ENCODE measurements at places on chromosomes 7 and 10. TPM values are rescaled to one million over a fixed set of nuclear protein-coding genes. Genes with fewer than 3 reads are reported as not detected.

DNA sequence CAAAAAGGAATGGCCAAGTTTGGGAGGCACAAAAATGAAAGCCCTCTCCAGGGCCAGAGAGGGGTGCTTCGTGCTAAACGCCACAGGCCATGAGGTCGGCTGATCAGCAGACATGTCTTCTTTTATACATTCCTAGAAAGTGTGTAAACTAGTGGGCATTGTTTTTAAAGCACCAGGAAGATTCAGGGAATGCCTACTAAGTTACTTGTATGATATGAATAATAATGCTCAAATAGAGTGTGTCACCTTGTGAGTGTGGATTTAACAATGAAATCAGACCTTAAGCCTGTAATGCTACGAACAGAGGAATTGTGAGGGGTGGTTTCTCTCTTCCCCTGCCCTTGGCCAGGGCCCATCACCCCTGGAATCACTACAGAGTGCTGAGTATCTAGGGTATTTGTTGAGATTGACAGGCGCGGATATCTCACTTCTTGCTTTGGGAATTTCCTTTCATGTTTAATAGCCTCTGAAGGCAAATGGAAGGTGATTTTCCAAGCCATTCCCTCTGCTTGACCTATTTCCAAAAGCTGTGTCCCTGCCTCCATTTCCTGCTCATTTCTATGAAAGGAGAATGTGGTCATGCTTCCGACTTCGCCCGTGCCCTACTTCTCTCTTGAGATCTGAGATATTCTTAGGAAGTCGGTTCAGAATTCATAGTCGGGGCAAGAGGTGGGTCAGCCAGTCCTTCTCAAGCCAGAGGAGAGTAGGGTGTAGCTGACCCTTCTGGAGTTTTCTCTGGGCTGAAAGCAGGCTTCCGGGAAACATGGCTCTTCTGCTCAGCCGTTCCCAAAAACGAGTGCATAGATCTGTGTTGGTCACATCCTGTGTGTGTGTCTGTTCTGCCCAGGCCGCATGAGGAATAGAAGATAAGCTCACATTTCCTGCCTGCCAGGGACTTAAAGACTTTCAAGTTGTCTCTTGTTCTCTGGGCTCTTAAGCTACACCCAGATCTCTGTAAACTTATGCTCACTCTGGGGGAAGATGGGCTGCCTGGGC lies 167.8 kb upstream of the ITGB1 start:
- no peak for DNase-seq
- no peak overlapping the region for H3K27ac ChIP-seq
- H3K4me1 ChIP-seq = peaks cover 16% of the 10 kb centered on the region
- no peak overlapping the region for H3K4me3 ChIP-seq
- H3K27me3 ChIP-seq = no peaks in the 10 kb centered on the region
- H3K36me3 ChIP-seq = peaks cover 4% of the 10 kb centered on the region

- no peak overlapping the region for H3K27ac ChIP-seq
- no peak for DNase-seq
- H3K4me1 ChIP-seq = peaks cover 7% of the 10 kb centered on the region
- H3K4me3 ChIP-seq = no peak overlapping the region
These were observed 42.6 kb downstream of the ZNF800 start for GRCh38 chr7:127349881-127350280.

The CBLL1 gene
- 29.8 TPM for total RNA-seq

GRCh38 chr7:122893486-122893885 lies 7.2 kb upstream of the CADPS2 start:
- H3K27me3 ChIP-seq = peaks cover 5% of the 10 kb centered on the region
- peaks cover 2% of the 10 kb centered on the region for H3K36me3 ChIP-seq
- no peak overlapping the region for H3K4me3 ChIP-seq
- H3K4me1 ChIP-seq = no peaks in the 10 kb centered on the region

GRCh38 chr10:130246113-130246512 lies 109.9 kb downstream of the GLRX3 start:
- no peak for DNase-seq
- H3K4me3 ChIP-seq = no peak overlapping the region
- H3K27ac ChIP-seq = no peak overlapping the region
- peaks cover 81% of the 10 kb centered on the region for H3K36me3 ChIP-seq
- H3K4me1 ChIP-seq = no peaks in the 10 kb centered on the region
- peaks cover 6% of the 10 kb centered on the region for H3K27me3 ChIP-seq

GRCh38 chr7:73681031-73681430 lies 2.2 kb downstream of the DNAJC30 start:
- peak overlapping the region; percentile 95 for H3K4me3 ChIP-seq
- no peak overlapping the region for H3K27ac ChIP-seq
- peaks cover 19% of the 10 kb centered on the region for H3K4me1 ChIP-seq
- H3K36me3 ChIP-seq = peaks cover 16% of the 10 kb centered on the region
- DNase-seq = no peak

The NAT16 gene
- total RNA-seq = 0.62 TPM

The RALA gene
- 59.3 TPM for total RNA-seq

DNA sequence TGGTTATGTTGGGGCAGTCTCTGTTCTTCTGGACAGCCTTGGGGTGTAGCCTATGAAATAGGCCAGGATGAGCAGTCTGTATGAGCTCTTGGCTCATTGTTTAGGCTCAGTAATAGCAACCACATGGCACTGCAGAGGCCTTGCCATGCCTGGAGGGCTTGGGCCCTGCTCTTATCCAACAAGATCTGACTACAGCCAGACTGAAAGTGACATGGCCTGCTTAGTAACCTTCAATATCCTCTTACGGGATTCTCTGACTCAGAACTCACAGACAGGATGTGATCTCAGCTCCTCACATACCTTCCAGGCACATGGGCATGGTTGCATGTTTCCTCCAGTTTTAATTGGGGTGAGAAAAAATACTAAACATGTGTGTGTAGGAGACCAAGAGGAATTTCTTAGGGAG lies 289.3 kb downstream of the PTEN start:
- DNase-seq = no peak
- H3K27ac ChIP-seq = no peak overlapping the region
- H3K27me3 ChIP-seq = no peaks in the 10 kb centered on the region
- H3K4me1 ChIP-seq = peaks cover 12% of the 10 kb centered on the region

DNA sequence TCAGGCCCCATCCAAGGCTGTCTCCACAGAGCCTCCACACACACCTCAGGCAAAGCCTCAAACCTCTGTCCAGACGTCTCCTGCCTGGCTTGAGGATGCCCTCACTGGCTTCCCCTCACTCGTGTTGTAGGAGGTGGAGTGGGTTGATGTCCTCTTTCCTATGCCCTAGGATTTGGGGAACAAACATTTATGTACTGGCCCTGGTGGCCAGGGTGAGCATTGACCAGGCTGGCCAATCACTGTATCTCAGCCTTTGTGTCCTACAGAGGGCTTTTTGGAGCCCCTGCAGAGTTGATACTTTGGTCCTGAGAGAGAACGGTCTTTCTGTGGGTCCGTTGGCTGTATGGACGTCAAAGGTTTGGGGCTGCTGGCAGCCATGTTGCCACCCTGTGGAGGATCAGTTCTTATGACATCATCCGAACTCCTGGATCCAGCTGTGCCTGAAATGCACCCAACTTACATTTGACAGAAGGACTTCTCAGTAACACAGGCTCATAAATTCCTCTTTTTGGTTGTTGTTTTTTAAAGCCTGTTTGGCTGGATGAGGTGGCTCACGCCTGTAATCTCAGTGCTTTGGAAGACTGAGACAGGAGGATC lies 2.3 kb upstream of the GRID2IP start:
- H3K27me3 ChIP-seq = no peaks in the 10 kb centered on the region
- no peaks in the 10 kb centered on the region for H3K4me1 ChIP-seq
- no peak overlapping the region for H3K27ac ChIP-seq
- no peak for DNase-seq

DNA sequence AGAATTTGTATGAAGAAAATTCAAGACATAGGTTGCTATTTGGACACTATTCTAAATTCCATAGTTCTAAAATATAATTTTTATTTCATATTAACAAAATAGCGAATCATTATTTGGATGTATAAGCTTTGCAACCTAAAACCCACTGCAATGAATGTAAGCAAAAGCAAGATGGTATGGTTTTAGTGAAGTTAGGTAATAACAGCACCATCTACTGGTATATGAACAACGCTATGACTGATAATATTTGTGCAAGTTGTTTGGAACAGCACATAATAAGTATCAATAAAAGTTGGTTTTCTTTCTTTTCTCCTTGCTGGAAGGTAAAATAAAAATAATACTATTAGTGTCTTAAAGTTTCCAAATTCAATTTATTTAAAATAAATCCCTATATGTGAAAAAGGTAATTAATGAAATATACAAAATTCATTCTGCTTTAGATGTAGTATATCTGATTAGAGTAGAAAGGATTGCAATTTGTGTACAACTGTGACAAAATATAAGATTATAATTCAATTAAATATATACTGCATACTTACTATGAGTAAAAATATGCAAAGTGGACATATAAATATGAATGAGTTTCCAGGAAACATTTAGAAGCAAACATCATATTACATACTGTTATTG lies 79.0 kb upstream of the LSM8 start:
- H3K4me3 ChIP-seq = no peak overlapping the region
- no peaks in the 10 kb centered on the region for H3K27me3 ChIP-seq
- H3K4me1 ChIP-seq = no peaks in the 10 kb centered on the region
- H3K36me3 ChIP-seq = peaks cover 4% of the 10 kb centered on the region
- no peak for DNase-seq

- no peaks in the 10 kb centered on the region for H3K4me1 ChIP-seq
- H3K27me3 ChIP-seq = no peaks in the 10 kb centered on the region
- DNase-seq = no peak
- H3K4me3 ChIP-seq = no peak overlapping the region
- H3K36me3 ChIP-seq = peaks cover 71% of the 10 kb centered on the region
These were observed 119.2 kb downstream of the GALNT11 start for GRCh38 chr7:152144557-152145245.

DNA sequence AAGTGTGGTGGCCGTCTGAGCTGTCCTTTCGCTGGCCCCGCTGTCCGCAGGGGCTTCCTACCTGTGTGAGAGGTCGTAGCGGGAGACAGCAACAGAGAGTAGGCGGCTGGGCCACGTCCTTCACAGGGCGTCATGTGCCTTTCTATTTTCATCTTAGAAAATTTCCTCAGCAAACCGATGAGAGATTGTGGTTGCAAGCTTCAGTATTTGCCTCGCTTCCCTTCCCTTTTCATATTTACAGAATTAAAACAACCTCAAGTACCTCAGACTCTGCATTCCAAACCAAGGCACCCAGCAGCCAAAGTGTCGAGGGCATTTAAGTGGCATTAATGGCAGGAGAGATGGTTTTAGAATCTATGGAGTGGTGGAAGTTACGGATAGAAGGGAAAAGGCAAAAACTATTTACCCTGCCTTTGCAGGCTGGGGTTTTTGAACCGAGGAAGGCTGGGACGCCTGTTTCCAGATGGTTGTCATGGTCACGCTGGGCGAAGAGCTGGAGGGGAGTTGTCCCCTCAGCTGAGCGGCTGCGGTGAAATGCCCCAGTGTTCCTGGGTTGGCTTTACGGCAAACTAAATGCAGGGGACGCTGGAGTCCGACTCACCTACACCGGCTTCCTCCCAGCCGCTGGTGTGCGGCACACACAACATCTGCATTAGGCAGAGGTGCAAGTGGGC lies 41.9 kb downstream of the WIPI2 start:
- no peaks in the 10 kb centered on the region for H3K4me1 ChIP-seq
- H3K27ac ChIP-seq = no peak overlapping the region
- H3K27me3 ChIP-seq = no peaks in the 10 kb centered on the region
- peaks cover 39% of the 10 kb centered on the region for H3K36me3 ChIP-seq
- no peak for DNase-seq

DNA sequence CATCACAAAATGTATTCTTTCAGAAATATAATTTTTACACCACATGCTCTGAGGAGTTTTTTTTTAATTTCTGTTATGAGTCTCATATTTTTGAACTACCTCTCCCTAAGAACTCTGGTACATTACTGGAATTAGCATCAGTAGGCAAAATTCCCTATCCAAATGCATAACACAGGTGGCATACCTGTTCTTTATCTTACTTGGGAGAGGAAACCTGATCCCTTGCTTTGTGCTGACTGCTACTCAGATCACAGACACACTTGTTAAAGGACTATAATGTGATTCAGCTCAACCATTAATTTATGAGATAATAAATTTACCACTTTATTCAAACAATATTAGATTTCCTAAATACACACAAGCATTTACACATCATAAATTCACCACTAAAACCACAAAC lies 617.2 kb downstream of the GRM8 start:
- H3K36me3 ChIP-seq = no peaks in the 10 kb centered on the region
- H3K27me3 ChIP-seq = no peaks in the 10 kb centered on the region
- peaks cover 14% of the 10 kb centered on the region for H3K4me1 ChIP-seq
- H3K4me3 ChIP-seq = no peak overlapping the region
- H3K27ac ChIP-seq = no peak overlapping the region

DNA sequence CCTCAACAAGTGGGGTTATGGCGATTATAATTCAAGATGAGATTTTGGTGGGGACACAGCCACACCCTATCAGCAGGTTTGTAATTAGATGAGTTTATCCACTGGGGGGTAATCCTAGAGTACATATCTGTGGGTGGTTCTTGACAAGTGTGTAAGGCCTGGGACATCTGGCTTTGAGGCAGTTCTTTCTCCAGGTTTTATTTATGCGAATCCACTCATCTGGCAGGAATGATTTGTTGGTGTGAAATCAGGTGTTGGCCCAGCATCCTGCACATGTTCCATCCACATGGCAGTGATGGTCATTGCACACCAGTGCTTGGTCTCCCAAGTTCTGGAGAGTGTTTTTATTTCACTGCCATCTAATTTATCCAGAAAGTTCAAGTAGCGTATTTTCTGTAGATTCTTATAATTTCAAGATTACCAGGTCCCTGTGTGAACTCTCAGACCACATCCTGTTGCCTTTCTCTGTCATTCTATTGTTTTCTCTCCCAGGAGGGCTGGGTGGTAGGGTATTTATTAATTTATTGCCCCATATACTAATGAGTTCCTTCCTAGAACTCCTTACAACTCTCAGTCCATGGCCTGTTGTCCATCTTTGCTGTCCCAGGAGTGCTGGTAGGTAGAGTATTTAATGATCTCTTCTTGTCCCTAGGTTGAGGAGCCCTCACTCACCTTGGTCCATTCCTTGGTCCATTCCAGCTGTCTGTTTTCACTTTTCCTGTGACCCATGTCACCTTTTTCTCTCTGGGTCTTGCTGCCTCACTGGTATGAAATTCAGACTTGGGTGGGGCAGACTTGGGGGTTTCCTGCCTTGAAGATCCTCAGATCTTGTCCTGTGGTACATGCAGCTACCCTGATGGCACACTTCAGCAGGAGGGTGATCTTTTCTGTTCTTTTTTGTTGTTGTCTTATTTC lies 10.4 kb downstream of the RALA start:
- DNase-seq = no peak
- no peak overlapping the region for H3K4me3 ChIP-seq
- peaks cover 22% of the 10 kb centered on the region for H3K36me3 ChIP-seq
- peaks cover 31% of the 10 kb centered on the region for H3K4me1 ChIP-seq
- no peaks in the 10 kb centered on the region for H3K27me3 ChIP-seq

All from WTC11 (cell line).